ENCODE measurements at places on chromosomes 7 and 10.

- DNase-seq = no peak
Measured at GRCh38 chr7:132211971-132212370, 364.3 kb downstream of the PLXNA4 start.

GRCh38 chr7:50653126-50653864, 88.1 kb upstream of the DDC start:
- no peak for DNase-seq

GRCh38 chr10:87722716-87723115, 63.0 kb downstream of the PAPSS2 start:
- no peak for DNase-seq

DNA sequence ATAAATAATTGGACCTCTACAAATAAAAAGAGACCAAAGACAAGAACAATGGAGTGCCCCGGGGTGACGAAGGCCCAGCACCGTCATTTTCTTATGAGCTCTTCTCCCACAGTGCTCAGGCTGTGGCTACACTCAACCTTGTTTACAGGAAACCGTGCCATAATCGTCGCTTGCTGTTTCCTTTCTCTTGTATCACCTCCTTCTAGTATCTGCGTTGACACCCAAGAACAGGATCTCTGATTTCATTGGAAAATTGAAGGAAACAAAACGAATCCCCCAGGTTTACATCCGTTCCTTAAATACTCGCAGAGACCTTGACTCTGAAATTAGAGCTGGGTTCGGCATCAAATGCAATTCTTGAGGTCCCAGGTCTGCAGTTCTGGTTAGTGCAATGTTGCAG, 1.7 kb upstream of the IGFBP3 start:
- no peak for DNase-seq

DNA sequence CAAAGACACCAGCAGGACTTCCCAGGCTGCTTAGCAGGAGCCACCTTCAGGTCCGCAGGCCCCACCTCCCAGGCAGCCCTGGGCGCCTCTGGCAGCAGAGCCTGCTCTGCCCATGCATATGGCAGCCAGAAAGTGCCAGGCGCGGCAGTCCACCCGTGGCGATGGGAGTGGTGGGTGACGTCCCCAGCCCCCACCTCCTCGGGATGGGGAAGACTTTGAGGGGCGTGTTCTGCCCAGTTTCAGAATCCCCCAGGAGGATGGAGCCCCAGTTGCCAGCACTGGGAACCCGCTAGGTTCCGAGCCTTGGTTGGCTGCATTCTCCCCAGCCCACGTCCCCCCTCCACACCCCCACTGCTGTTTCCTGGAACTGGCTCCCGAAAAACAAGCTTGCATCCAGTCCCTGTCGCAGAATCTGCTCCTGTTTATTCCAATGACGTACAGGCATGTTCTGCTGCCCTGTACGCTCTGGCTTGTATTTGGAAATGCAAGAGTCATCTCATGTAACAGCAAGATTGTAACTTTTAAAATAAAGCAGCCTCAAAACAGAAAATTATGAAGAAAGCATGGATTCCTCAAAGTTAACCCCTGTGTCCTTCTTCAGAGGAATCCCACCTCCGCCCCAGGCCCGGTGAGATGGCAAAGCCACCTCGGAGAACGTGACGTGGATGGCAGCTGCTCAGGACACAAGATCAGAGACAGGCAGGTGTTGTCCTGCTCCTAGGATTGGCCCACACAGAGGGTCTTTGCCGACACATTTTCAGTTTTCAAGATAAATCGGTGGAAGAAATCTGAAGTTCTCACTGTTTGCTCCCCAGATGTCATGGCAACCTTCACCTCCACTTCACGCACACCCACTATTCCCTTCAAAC, 87.8 kb upstream of the PPP2R2D start:
- no peak for DNase-seq

DNA sequence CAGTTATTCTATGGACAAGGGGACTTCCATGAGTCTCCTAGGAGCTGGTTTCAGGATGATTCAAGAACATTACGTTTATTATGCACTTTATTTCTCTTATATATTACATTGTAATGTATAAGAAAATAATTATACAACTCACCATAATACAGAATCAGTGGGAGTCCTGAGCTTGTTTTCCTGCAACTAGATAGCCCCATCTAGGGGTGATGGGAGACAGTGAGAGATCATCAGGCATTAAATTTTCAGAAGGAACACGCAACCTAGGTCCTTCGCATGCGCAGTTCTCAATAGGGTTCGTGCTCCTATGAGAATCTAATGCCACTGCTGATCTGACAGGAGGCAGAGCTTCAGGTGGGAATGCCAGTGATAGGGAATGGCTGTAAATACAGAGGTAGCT, 137.9 kb downstream of the ANKRD30A start:
- no peak for DNase-seq

- DNase-seq = no peak
Measured at GRCh38 chr10:129678186-129678585, 211.1 kb downstream of the MGMT start.
